GM03348 (cell line): ENCODE measurements at places on chromosomes 4 and X.

DNA sequence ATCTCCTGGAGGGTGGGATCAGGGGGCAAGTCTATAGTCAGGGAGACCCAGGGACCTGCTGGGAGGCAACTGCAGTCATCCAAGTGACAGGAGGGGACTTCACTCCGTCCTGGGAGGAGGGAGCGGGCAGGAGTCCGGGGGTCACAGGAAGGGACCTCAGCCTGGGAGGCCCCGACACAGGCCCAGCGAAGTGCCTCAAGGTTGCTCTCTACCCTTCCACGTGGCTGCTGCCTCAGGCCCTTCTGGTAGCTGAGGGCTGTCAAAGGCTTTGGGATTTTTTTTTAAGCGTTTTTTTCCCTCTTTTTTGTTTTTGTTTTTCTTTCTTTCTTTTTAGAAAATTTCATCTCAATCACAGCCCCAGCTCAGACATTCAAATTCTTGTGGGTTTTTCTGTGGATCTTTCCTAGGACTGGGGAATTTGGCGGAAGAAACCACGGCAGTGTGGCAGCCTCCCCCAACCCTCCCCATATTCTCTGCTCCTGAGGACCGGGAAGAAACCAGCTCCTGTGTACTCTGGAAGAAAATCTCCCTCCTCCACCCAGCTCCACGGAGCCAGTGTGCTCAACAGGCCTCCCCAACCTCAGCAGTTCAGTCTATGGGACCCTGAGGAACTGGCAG lies 1.4 kb upstream of the HAUS7 start:
- DNase-seq = peak; percentile 43

GRCh38 chr4:55549888-55550287 lies 3.2 kb upstream of the CLOCK start:
- DNase-seq = peak; percentile 44

DNA sequence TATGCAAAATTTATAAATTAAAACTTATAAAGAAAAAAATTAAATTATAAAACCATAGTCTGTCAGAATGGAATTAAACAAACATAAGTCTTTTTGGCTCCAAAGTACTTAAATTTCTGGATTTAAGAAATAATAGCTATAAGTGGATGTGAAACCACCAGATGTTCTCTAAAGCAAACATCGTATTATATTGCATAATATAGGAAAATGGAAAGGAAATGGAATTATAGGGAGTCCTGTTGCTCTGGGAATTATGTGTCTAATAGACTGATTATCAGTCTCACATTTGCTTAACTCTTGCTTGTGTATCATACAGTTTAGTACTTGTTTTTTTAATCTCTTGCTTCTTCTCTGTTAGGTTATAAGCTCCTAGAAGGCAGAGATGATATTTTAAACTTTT lies 819.2 kb downstream of the RAPGEF2 start:
- DNase-seq = no peak

DNA sequence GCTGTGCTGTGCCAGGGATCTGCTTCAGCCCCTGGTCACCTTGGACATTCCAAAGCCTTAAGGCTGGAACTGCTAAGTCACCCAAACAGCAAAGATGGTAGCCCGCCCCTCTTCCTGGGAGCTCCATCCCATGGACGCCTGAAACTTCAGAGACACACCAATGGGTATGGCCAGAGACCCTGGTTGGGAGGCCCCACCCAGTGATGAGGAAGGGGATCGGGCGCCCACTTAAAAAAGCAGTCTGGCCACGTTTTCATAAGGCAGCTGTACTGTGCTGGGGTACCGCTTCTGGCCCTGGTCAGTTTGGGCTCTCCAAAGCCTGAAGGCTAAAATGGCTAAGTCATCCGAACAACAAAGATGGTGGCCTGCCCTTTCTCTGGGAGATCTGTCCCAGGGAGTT lies 9.4 kb upstream of the TMSB15C start:
- no peak for DNase-seq

- DNase-seq = no peak
Measured at GRCh38 chr4:179762840-179763239, 2320.6 kb upstream of the AGA start.

DNA sequence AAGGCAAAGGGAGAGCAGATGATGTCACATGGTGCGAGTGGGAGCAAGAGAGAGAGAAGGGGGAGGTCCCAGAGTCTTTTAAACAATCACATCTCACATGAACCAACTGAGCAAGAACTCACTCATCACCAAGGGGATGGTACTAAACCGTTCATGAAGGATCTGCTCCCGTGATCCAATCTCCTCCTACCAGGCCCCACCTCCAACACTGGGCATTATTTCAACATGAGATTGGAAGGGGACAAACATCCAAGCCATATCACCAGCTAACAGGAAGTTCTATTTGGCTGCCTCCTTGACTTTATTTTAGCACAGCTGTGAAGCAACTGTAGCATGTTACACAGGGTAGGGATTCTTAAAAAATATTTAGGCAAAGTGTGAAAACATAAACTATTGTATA lies 102.5 kb downstream of the DDIT4L start:
- no peak for DNase-seq

- DNase-seq = no peak
Measured at GRCh38 chrX:19912-20571, 261.1 kb upstream of the PLCXD1 start.
